ENCODE measurements at places on chromosomes 1 and 21.

DNA sequence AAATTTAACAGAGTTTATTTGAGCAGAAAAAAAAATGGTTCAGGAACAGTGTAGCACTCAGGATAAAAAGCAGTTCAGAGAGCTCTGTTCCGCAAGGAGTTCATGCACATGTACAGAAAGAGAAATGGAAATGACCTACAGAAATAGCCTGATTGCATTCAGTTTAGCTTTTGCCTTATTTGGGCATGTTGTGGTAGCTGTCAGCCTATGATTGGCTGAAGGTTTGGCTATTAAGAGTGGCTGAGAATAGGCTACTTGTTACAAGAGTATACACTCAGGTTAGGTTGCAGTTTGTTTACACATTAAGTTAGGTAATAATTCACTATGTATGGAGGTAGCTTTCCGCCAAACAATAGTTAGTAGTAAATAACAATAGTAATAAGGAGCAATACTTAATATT, 511.0 kb upstream of the TMPRSS15 start:
- no peak for DNase-seq

- DNase-seq = peak; percentile 31
Measured at GRCh38 chr1:9143250-9143649, 14.3 kb upstream of the GPR157 start.

- DNase-seq = no peak
Measured at GRCh38 chr1:78855258-78855657, 151.3 kb downstream of the ADGRL4 start.

- no peak for DNase-seq
Measured at GRCh38 chr1:160925652-160926244, 28.9 kb downstream of the ITLN2 start.

DNA sequence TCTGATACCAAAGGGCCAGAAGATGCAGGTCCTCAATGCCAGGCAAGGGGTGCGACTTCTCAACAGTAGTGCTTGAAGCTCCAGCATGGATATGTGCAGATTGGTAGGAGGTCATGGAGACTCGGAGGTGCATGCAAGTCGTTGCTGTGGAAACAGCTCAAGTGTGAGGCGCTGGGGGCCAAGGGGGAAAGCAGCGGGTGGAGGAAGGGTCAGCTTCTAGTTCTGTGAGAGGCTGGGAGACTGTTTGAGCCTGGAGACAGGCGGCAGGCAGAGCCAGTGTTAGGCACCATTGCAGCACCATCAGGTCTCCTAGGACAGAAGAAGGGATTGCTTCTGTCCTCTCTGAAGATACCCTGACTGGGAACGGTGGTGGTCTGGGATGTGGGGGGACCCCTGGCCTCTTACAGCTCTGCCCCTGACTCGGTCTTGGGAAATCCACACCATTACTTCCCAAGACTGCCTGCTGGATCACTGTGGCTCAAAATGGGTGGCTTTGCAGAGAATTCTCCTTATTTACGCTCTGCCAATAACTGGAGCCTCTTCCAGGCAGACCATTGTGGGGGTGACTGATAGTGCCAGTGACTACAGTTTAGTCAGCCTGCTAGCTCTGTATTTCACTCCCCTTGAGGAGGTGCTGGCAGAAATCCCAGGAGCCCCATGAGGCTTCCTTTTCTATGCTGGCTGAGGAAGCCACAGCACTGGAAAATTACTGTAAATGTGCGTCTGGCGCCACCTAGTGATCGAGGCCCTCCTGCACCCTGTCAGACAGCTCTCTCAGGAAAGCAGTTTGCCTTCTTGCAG, 46.3 kb upstream of the VANGL1 start:
- peak; percentile 94 for DNase-seq
